Stimulated activated CD8-positive, alpha-beta memory T cell treated with anti-CD3 and anti-CD28 coated beads, Interleukin-2, amount 100 ng/mL, for 1 hour (primary cell): ENCODE measurements at places on chromosomes 12 and 14.

GRCh38 chr12:87807086-87807485 lies 222.1 kb downstream of the C12orf50 start:
- DNase-seq, result no peak

GRCh38 chr12:77795699-77796098 lies 35.0 kb upstream of the NAV3 start:
- no peak for DNase-seq

DNA sequence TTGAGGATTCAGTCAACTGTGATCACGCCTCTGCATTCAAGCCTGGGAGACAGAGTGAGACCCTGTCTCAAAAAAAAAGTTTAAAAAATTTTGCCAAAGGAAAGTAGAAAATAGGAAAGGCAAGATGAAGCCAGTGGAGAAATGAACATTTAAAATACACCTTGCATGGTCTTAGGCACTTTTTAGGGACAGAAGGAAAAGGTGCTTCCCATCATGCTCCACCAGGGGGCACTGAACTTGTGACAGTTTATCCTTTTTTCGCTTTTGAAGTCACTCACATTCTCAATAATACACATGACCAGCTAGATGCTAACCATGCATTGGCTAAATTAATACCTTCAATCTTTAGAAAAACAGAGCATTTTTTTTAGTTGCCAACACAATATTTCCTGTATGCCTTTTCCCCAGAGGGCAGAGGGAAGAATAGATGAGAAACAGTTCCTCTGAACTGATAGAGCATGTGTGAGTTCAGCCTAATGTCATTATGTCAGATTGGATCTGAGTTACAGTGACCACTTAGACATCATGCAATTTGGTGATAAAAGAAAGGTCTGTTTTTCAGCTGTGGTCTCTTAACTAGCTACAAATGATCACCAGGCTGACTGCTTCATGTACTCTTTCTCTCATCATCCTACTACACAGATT lies 221.8 kb upstream of the SSTR1 start:
- DNase-seq, result peak; percentile 27

GRCh38 chr14:75323571-75323970 lies 44.9 kb downstream of the FOS start:
- no peak for DNase-seq

DNA sequence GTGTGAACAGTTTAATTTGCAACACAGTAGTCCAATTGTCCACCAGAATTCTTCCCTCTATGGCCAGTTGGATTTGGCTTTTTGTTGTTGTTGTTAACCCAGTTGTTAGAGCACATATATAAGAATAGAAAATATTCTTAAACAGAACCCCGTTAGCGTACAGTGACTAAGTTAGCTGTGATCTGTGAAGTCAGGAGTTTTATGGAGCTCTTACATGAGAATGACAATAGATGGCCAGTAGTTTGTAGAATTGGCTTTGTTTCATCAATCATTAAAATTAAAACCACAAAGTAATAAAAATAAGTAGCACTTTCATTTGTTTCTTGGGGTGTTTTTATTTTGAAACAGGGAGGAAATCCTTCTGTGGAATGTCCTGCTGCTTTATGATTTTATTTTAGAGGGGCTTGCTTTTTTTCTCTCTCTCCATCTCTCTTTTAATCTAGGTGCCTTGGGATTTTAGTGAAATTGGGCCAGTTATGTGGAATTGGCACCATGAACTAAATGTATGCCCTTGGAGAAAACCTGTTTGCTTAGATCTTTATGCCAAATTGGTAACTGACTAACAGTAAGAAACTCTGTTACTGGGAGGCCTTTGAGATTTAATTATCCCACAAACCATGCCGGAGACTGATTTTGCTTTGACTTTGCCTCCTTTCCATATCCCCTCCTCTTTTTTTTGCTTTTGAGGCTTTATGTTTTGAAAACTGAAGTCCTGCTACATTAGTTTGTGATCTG lies 22.9 kb downstream of the FBXW8 start:
- no peak for DNase-seq

DNA sequence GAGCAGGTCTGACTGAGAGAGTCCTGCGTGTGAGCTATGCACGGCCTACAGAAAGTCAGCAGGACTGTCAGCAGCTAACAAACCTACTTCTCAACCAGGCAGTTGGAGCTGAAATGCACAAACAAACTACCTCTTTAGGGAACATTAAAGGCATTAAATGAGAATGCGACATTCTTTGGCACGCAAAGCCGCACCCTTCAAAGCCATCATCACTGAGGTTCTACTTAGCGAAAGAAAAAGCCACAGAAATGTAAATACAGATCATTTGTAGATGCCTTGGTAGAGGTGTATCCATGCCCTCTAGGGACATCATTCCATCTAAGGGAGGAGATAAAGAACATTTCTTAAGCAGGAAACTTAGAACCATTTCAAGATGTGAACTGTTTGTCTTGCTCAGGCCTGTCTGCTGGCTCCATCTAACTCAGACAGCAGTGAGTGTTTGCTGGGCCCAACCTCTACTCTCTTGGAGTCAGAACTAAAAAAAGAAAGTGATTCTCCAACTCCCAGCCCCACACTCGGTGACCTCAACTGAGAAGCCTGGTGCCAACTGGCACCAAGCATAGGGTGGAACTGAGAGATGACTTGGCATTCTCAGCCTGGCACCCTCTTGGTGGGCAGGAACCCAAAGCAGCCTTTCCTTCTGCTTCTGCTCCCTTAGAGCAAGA lies 63.5 kb upstream of the MBIP start:
- no peak for DNase-seq

DNA sequence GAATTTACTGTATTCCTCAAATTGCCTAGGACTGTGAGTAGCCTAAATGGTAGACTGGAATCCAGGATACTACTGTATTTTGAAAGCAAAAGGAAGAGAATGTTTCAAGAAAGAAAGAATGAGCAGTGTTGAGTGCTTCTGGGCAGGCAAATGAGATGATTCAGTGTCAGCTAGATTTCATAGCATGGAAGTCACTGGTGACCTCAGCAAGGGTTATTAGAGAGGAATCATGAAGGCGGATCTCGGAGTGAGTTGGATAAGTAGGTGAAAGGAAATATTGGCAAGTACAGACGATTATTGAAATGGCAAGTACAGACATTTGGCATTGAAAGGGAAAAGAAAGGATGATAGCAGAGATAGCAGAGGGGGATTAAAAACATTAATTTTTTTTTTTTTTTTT lies 27.1 kb downstream of the VRK1 start:
- DNase-seq, result no peak

DNA sequence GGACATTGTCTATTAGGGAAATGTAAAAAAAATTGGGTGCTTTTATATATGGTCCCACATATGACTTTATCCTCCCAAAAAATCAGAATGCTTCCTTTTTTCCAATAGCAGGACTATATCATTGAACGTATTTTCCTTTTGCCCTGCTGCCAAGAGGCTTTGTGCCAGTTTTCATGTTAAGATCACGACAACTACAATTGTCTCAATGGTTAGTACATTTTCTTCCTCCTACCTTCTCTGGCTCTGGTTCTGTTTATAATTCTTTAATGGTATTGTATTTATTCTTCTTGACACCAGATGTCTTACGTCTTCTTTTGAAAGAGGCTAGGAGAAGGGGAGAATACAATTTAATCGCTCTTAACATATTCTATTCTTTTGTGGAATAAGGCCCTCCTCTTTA lies 106.9 kb downstream of the ANO6 start:
- DNase-seq, result no peak

DNA sequence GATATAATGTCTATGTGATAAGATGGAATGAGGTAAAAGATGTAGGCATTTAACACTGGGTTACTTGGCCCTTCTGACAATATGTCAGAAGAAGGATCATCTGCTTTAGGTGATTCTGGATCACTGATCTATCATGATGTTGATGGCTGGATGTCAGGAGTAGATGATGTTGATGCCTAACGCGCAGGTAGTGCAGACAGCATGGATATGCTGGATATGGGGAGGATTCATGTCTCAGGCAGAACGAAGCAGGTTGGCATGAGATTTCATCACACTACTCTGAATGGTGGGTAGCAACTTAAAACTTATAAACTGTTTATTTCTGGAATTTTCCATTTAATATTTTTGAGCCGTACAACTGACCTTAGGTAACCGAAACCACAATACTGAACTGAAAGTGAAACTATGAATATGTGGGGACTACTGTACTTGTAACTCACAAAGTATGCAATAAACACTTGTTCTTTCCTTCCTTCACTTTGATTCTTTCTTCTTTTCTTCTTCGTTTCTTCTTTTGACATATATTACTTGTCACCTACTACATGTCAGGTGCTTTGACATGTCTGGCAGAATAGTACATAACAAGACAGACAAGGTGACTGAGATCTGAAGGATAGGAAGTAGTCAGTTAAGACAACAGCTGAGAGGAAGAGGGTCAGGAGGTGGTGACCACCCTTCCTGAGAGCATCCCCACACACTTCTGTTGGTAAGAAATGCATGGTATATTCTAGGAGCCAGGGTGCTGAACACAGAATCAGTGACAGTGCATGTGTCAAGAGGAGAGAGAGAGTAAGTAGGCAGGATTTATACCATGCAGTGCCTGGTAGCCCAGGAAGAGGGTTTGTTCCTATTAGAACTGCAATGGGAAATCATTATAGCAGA lies 238.8 kb downstream of the PPFIA2 start:
- DNase-seq, result no peak

DNA sequence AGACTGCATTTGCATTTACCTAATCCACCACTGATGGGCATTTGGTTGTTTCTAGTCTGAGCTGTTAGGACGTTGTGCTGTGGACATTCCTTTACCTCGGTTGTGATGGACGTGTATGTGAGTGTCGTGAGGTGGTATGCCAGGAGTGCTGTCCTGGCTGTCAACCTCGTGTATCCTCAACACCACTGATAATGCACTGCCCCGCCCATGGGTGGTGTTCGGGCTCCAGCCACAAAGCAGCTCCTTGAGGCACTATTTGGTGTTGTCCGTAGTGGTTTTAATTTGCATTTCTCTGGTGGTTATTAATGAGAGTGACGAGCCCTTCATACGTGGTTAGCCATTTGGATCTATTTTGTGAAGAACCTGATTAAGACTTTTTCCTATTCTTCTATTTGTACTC lies 87.6 kb downstream of the PPP2R5C start:
- no peak for DNase-seq

DNA sequence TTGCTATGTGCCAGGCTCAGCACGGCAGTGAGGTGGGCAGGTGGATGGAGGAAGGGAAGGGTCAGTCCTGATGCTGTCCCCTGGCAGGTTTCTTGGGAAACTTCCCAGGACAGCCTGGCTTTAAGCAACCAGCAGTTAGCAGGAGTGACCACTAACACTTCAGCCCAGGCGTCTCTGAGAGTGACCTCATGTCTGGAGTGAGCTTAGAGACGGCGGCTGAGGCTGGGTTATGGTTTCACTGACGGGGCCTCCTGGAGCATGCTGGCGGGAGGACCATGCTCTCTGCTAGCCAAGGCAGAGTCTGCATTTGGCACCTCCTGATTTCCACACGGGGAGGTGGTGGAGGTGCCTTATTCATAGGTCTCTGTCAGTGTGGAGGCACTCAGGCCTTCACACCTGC lies 2.5 kb downstream of the HHIPL1 start:
- no peak for DNase-seq

DNA sequence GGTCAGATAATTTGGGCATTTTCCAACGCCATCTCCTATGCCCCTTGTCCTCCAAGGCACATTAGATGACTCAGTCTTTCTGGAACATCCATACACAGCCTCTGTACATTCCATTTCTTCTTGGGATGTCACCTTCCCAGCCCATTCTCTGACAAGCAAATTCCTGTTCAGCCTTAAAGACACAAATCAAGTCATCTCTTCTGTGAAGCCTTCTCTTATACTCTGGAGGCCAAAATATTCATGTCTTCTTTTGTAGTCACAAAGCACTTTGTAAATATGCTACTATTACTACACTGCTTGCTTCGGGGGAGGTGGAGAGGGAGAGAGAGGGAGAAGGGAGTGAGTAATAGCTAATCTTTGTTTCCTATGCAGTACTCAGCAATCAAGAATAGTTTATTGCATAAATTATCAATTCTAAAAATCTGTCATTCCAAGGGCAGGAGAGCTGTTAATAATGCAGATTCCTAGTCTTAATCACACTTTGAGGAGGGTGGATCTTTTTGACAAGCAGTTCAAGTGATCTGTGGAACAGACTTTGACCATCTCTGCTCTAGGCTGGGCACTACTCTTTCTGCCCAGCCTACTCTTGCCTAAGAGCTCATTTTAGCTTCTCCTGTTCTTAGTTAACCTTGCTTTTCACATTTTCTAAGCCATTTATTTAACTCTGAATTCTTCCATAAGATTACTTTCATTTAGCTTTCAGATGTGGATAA lies 27.9 kb downstream of the KCNMB4 start:
- DNase-seq, result no peak
